ENCODE measurements at places on chromosomes 11 and 22.
A peak's percentile ranks its signal among the peaks of the same experiment; 100 is the strongest.

DNA sequence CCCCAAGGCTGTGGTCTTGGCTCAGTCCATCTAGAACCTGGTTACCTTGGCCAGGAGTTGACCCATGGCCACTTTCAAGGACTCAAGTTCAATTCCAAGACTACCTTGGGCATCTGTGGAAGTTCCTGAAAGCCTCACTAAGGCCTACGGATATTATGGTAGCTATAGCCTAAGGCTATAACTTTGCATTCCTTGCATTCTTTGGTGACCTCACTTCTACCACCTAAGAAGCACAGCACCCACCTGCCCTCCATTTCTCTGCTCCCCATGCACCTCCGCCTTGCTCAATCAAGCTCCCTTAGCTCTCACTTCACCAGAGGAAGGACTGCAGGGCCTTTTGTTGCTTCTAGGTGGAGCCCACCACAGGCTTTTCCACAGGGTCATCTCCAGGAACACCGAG, 50.3 kb upstream of the GALNT18 start:
- DNase-seq = no peak

- no peak for DNase-seq
These were observed 16.5 kb downstream of the TMEM258 start for GRCh38 chr11:61775606-61776554.

GRCh38 chr11:112518371-112518770, 257.7 kb upstream of the PLET1 start:
- no peak for DNase-seq

DNA sequence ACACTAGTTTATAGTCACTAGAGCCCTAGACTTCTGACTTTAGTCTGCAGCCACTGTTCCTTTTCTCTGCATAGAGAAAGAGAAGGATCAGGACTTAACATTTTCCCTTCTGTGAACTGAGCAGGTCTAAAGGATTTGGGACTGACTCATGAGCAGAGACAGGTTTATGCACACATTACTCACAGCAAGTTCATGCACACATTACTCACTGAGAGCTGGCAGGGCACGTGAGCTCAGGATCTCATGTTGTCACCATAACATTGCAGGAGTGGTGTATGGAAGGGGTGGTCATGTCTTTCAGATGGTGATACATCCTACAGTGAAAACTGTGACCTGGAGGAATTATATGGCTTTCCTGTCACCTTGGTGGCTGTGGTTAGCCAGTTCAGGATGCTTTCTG, 56.4 kb downstream of the CEP164 start:
- no peak for DNase-seq

- peak; percentile 65 for DNase-seq
These were observed 15.8 kb downstream of the LINC01488 start for GRCh38 chr11:69497221-69497787.

GRCh38 chr11:29734287-29734686, 282.5 kb downstream of the KCNA4 start:
- no peak for DNase-seq

GRCh38 chr11:125335106-125335505, 161.0 kb downstream of the FEZ1 start:
- no peak for DNase-seq

Measured in globus pallidus (tissue), 1 donor.